Colonic mucosa (tissue), 4 donors: ENCODE measurements at places on chromosomes 1 and 21. TPM values are rescaled to one million over a fixed set of nuclear protein-coding genes. Genes with fewer than 3 reads are reported as not detected.

GRCh38 chr1:188444526-188444925 is 1615.8 kb downstream of the PLA2G4A start:
- no peak overlapping the region for H3K27ac ChIP-seq
- no peaks in the 10 kb centered on the region for H3K4me1 ChIP-seq
- H3K4me3 ChIP-seq, result no peak overlapping the region
- H3K27me3 ChIP-seq, result no peaks in the 10 kb centered on the region

DNA sequence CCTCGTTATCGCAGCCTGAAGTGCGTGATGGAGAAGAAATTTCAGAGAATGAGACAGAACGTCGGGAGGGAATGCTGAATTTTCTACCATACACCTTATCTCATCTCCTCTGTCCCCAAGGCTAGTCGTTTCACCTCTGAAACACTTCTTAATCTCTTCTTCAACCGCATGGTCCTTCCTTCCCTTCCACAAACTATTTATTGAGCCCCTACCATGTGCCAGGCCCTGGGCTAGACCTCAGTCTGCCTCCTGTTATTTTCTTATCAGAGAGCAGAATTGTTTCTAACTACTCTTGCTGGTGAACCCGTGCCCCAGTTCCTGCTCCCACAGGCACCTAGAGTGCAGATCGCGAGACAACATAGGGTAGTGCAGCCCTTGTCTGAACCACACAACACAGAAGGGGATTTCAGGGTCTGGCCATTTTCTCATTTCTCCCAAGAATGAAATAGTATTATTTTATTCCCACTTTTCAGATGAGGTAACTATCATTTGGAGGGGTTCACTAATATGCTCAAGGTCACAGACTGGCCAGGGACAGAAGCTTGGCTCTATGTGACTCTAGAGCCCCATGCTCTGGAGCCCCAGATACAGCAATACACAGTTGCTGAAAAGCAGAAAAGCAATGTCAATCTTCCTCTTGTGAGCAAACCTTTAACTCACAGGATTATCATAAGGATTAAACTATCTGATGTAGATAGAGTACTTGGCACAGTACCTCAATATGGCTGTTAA is 598 bp upstream of the ADIPOR1 start:
- no peaks in the 10 kb centered on the region for H3K27me3 ChIP-seq
- H3K4me1 ChIP-seq, result peaks cover 12% of the 10 kb centered on the region
- peak overlapping the region; percentile 93 for H3K27ac ChIP-seq
- H3K36me3 ChIP-seq, result no peaks in the 10 kb centered on the region

MFAP2 gene
- 1.4 TPM for total RNA-seq

- no peak for DNase-seq
- no peak overlapping the region for H3K4me3 ChIP-seq
- H3K27me3 ChIP-seq, result no peaks in the 10 kb centered on the region
- H3K4me1 ChIP-seq, result no peaks in the 10 kb centered on the region
- H3K36me3 ChIP-seq, result no peaks in the 10 kb centered on the region
Measured at GRCh38 chr21:9838738-9839642, 682.4 kb upstream of the TPTE start.

DNA sequence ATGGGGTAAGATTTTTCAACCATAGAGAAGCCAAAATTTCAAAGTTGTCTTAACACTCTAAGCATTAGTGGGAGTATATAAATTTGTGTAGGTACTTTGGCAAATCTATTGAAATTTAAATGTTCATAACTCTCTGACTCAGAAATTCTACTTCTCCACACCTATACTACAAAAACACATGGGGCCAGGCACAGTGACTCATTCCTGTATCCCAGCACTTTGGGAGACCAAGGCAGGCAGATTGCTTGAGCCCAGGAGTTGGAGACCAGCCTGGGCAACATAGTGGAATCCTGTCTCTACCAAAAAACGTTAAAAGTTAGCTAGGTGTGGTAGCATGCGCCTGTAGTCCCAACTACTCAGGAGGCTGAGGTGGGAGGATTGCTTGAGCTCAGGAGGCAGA is 41.3 kb upstream of the RAVER2 start:
- no peaks in the 10 kb centered on the region for H3K36me3 ChIP-seq
- no peak overlapping the region for H3K4me3 ChIP-seq
- H3K27me3 ChIP-seq, result no peaks in the 10 kb centered on the region
- no peak overlapping the region for H3K27ac ChIP-seq

- no peaks in the 10 kb centered on the region for H3K4me1 ChIP-seq
- no peaks in the 10 kb centered on the region for H3K27me3 ChIP-seq
- H3K36me3 ChIP-seq, result no peaks in the 10 kb centered on the region
- H3K27ac ChIP-seq, result no peak overlapping the region
Measured at GRCh38 chr21:45383111-45383614, 21.8 kb upstream of the COL18A1 start.

DNA sequence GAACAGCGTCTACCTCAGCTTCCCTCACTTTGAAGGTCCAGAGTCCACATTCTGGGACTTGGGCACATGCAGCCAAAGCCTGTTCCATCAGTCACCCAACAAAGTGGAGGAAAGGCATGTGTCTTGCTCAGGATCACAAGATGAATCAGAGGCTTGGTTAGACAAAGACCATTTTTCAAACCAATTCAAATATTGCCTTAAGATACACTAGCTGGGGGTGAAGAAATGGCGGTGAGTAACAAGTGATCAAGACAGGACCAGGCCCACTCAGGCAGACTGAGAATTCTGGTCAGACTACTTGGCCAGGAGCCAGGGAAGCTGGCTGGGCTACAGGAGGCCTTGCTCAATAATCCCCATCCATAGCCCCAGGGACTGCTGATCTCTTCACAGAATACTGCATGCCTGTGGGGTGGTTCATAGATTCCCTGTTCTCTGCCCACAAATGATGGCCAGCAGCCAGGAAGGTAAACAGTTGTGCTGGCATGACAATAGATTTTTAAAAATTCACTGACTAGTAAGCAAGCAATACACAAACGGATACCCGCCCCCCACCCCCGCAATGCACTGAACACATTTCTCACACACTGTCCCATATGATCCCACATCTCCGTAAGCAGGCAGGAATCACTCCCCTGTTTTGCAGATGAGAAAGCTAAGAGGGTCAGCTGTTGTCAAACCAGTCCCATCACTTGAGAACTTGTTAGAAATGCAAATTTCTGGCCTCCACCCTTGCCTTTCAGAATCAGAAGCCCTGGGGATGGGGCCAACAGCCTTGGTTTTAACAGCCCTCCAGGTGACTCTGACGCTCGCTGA is 27.2 kb downstream of the ERI3 start:
- H3K4me3 ChIP-seq, result no peak overlapping the region
- H3K4me1 ChIP-seq, result no peaks in the 10 kb centered on the region
- no peak overlapping the region for H3K27ac ChIP-seq
- DNase-seq, result peak; percentile 58

DNA sequence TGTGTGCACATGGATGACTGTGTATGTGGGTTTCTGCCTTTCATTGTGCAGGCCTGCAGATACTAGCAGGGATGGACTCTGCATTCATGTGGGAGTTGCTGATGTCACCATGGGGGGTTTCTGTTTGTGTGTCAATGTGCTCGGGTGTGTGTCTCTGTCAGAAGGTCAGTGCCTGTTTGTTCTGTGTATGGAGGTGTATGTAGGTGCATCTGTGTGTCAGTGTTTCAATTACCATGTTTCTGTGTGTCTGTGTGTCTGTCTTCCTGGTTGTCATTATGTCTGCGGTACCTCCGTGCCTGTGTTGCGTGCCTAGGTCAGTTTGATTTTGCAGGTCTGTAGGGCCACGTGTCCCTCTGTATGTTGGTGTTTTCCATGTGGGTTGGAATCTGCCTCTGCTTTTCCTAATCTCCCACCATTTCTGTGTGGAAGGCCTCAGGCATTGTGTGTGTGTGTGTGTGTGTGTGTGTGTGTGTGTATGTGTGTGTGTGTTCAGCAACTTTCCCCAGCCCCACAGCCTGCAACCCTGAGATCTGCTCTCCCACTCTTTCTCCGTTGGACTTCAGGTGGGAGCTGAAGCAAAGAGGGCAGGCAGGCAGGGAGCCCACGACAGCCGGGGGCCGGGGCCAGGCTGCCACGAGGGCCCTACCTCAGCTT is 36.7 kb upstream of the WASF2 start:
- H3K27ac ChIP-seq, result peak overlapping the region; percentile 76
- no peak for DNase-seq
- H3K36me3 ChIP-seq, result no peaks in the 10 kb centered on the region
- no peaks in the 10 kb centered on the region for H3K27me3 ChIP-seq

- DNase-seq, result no peak
Measured at GRCh38 chr1:59008599-59009347, 224.9 kb upstream of the JUN start.

DNA sequence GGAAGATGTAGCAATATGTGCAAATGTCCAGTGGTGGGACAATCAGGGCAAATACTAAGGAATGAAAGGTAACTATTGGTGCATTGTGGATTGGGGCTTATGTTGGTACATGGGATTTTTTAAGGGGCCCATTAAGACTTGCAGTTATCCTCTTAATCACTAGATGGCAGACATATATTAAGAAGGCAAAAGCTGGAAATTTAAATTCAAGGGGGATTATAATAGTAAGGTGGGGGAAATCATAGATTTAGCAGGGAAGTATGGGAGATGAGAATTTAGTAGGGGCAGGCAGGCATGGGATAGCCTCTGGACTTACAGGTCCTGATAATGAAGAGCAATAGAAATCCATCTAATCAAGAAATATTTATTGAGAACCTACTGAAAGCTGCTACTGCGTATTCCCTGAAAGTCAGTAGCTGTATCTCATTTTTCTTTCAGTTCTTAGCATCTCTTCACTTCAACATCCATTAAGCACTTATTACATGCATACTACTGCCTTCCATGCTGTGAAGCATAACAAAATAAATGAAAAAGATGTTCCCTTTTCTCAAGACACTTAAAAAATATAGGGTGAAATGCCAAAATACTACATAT is 251.8 kb downstream of the CRB1 start:
- H3K4me1 ChIP-seq, result no peaks in the 10 kb centered on the region
- H3K36me3 ChIP-seq, result no peaks in the 10 kb centered on the region
- H3K27ac ChIP-seq, result no peak overlapping the region
- H3K27me3 ChIP-seq, result no peaks in the 10 kb centered on the region
- DNase-seq, result no peak

DNA sequence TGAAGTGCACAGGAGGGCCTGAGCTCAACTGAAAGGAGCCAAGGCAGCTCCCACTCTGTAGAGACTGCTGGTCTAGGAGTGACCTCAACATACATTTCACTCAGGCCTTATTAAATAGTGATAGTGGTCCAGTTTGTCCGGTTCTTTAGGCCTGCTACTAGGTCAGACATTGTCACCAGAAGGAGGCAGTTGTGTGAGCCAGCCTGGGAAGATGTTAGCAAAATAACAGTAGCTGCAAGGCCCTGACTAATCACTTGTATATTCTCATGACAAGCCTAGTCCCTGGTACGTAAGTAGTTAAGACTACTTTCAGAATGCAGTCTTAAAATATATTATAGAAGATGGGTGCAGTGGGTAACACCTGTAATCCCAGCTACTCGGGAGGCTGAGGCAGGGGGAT is 264.0 kb upstream of the CAMK1G start:
- no peak for DNase-seq
- H3K36me3 ChIP-seq, result no peaks in the 10 kb centered on the region
- no peaks in the 10 kb centered on the region for H3K27me3 ChIP-seq
- no peaks in the 10 kb centered on the region for H3K4me1 ChIP-seq
- no peak overlapping the region for H3K27ac ChIP-seq
